ENCODE measurements at places on chromosomes 2 and 18.

GRCh38 chr2:69770193-69770702 lies 28.3 kb downstream of the ANXA4 start:
- DNase-seq: peak; percentile 3

DNA sequence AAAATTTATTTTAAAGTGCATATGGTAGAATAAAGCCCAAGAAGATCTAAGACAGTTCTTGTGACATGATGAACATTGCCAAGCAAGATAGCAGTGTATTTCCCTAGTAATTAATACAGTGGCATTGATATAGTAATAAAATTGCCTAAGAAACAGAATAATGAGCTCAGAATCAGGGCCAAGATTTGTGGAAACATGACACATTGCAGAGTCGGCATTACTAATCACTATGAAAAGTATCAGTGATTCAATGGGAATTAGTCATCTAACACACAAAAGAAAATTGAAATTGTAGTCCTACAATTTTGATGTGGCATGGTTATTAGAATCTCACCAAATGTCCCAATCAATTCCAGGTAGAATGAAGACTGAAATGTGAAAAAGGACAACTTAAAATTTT lies 243.0 kb upstream of the CYRIA start:
- DNase-seq: no peak

- DNase-seq: no peak
Measured at GRCh38 chr2:175435012-175435411, 253.5 kb upstream of the ATP5MC3 start.

- no peak for DNase-seq
Measured at GRCh38 chr2:207073412-207073800, 92.3 kb downstream of the KLF7 start.

DNA sequence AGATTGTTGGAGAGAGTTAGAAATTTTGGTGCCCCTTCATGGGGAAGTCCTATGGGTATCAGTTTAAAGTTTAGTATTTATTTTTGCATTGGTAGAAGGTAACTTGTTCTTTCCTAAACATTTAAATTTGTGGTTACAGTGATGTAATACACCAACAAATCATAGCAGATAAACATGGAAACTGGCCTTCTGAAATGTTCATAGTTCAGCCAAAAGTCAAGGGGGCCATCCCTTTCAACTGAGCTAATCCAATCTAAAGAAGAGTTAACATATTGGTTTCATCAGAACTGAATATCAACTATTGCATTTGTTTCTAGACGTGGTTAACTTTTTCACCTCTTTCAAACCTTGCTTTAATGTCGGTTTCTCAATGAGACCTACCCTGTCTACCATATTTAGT lies 46.3 kb downstream of the PPP1R1C start:
- DNase-seq: no peak

- no peak for DNase-seq
Measured at GRCh38 chr2:191296083-191297006, 51.1 kb downstream of the MYO1B start.

Data from CD4-positive, alpha-beta T cell treated with Interferon gamma for 1 hour (primary cell).